Choroid plexus epithelial cell (primary cell): ENCODE measurements at places on chromosomes 7 and 10.

- DNase-seq = peak; percentile 29
These were observed 35.4 kb upstream of the ARMS2 start for GRCh38 chr10:122419016-122419415.

GRCh38 chr7:51847461-51848134 lies 531.0 kb upstream of the COBL start:
- no peak for DNase-seq

DNA sequence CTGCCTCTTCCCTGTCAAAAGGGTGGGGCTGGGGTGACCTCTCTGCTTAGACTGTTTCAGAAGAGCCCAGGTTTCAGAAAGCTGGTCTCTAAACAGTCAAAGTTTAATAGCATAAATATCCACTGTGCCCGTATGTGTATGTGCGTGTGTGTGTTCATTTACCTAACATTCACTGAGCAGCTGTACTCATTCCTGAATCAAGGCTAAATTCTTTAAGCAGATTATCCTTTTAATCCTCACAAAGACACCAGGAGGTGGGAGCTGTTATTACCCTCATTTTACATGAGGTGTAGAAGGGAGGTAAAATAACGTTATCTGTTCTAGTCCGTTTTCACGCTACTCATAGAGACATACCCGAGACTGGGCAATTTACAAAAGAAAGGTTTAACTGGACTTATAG lies 72.2 kb downstream of the RSU1 start:
- DNase-seq = no peak

- no peak for DNase-seq
These were observed 348.1 kb downstream of the GATA3 start for GRCh38 chr10:8402576-8402975.

- DNase-seq = no peak
These were observed 515 bp downstream of the TBX20 start for GRCh38 chr7:35253460-35253709.

DNA sequence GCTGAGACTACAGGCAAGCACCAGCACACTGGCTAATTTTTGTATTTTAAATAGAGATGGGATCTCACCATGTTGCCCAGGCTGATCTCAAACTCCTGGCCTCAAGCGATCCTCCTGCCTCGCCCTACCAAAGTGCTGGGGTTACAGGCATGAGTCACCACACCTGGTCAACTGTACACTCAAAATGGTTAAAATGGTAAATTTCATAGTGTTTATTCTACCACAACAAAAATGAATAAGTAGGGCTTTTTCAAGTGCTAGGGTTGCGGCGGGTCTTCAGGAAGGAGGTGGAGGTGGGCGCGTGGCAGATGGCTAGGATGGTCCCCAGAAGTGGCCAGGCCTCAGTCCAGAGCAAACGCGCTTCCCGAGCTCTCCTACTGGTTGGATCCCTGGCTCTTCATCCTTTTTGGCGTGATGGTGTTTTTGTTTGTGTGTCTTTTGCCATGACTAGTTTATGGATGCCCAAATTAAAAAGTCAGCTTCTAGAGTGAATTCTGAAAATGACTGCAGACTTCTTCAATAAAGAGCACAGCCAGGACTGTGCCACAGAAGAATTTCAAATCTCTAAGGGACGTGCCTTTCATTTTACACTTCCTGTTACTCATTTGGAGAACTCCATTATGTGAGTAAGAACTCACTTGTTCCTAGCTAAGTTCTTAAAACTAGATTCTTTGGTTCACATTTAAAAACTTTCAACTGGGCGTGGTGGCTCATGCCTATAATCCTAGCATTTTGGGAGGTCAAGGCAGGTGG lies 73.9 kb downstream of the TMEM130 start:
- no peak for DNase-seq

GRCh38 chr10:4645836-4646235 lies 180.2 kb upstream of the AKR1E2 start:
- DNase-seq = no peak

GRCh38 chr10:6995341-6995740 lies 415.3 kb upstream of the PRKCQ start:
- DNase-seq = no peak

GRCh38 chr7:110947408-110947807 lies 143.5 kb upstream of the LRRN3 start:
- DNase-seq = no peak

GRCh38 chr10:6507311-6507710 lies 72.8 kb downstream of the PRKCQ start:
- DNase-seq = no peak

DNA sequence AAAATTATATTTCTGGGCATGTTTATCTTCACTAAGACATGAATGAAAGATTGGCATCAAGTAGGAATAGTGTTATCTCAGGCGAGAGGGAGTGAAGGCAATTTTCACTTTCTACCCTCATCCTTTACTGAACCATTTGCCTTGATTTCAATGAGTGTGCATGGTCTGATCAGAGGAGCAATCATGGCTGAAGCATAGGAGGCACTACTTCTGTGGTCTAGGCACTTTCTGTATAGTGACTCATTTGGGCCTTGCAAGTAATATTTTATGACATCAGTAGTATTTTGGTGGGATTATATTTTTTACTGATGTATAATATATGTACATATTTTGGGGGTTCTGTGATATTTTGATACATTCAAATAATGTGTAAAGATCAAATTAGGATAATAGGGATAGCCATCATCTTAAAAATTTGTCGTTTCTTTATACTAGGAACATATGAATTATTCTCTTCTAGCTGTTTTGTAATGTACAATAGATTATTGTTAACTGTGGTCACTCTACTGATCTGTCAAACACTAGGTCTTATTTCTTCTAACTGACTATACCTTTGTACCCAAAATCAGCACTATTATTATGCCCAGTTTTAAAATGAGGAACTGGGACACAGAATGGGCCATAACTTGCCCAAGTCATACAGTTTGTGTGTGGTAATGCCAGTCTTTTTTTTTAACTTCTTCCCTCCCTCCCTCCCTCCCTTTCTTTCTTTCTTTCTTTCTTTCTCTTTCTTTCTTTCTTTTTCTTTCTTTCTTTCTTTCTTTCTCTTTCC lies 101.9 kb downstream of the RAB11FIP2 start:
- no peak for DNase-seq

- DNase-seq = no peak
These were observed 463.2 kb downstream of the GALNT17 start for GRCh38 chr7:71595176-71595575.

DNA sequence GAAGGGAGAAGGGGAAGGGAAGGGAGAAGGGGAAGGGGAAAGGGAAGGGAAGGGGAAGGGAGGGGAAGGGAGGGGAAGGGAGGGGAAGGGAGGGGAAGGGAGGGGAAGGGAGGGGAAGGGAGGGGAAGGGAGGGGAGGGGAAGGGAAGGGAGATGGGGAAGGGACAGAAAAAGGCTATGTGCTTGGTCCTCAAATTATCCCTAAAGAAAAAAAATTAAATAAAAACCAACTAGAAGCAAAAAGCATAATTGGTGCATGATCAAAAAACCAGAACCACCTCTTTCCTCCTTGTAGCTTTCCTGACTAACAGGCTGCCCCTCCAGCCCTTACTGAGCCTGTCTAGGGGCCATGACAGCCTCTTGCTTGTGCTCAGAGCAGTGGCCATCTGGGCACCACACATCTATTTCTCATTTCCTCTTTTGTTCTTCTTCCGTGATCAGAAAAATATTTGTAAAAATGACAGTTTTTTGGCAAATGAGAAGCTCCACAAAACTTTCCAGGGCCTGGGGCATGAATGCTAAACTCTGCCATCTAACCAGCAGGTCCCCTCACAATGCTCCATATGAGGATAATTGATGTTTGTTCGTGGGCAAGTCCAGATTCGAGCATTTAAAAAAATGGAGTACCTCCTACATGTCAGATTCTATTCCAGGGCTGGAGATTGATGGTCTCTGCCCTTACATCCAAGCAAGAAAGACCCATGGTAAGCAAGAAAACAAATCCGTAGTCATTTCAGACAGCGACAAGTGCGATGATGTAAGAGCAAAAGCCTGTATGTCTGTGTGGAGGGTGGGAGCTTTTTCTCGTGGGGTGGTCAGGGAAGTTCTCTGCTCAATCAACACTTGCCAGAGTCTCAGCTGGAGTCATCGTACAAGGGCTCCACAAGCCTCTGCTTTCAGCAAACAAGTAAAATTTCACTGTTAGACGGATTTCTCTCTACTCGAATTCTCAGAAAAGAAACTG lies 320.9 kb downstream of the WDR11 start:
- no peak for DNase-seq

- DNase-seq = no peak
These were observed 251.0 kb upstream of the NPSR1 start for GRCh38 chr7:34406848-34407530.

GRCh38 chr7:84393786-84394185 lies 199.2 kb upstream of the SEMA3A start:
- peak; percentile 24 for DNase-seq

- DNase-seq = peak; percentile 67
These were observed 25.5 kb downstream of the VOPP1 start for GRCh38 chr7:55546814-55547213.

DNA sequence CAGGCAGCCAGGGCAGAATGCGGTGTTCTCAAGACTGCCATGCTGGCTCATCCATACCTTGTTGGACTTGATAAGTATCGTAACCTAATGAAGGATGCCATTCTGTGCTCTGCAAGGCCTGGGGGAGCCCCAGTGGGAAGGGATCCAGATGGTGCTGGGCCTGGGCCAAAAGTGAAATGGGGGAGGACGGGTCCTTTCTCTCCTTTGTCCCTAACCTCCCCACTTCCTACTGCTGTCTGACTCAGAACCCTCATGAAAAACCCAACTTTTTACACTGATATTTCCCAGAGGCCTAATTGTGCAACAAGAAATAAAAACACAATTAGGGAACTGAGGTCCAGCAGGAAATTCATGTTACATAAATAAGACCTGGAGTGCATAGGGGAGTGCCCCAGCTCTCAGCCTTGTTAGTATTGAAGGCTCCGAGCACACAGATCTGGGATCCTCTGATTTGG lies 193.7 kb upstream of the SVIL start:
- DNase-seq = peak; percentile 20

GRCh38 chr7:98128346-98128745 lies 21.7 kb downstream of the LMTK2 start:
- no peak for DNase-seq

GRCh38 chr7:119681336-119681735 lies 591.6 kb upstream of the KCND2 start:
- no peak for DNase-seq

- peak; percentile 51 for DNase-seq
These were observed 1.1 kb downstream of the ACTR1A start for GRCh38 chr10:102501201-102502028.

DNA sequence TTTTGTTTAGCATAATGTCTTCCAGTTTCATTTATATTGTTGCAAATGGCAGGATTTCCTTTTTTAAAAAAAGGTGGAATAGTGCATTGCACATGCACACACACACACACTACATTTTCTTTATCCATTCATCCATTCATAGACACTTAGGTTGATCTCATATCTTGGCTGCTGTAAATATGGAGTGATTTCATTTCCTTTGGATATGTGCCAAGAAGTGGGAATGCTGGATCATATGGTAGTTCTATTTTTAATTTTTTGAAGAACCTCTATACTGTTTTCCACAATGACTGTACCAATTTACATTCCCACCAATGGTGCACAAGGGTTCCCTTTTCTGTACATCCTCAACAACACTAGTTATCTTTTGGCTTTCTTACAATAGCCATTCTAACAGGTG lies 68.9 kb downstream of the EBLN1 start:
- DNase-seq = peak; percentile 63
